ENCODE measurements at places on chromosomes 7 and 10.

- no peak for DNase-seq
These were observed 541.5 kb upstream of the C7orf33 start for GRCh38 chr7:148049068-148049467.

DNA sequence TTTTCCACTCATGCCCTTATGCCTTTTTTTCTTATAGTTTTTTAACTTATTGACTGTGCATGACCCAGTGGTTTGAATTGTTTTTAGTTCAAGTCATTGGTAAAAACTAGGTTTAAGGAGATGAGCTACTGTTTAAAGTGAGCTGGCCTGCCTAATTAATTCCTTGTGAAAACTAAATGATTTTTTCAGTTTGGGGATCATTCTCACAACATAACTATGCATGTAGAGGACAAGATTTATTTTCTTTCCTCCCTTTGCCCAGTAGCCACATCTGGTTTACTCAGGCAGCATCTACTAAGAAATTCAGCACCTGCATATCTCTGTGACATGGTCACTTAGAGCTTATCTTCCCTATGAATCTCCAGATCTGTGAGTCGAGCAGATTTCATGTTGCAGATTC lies 1.7 kb downstream of the ADO start:
- DNase-seq, result no peak

DNA sequence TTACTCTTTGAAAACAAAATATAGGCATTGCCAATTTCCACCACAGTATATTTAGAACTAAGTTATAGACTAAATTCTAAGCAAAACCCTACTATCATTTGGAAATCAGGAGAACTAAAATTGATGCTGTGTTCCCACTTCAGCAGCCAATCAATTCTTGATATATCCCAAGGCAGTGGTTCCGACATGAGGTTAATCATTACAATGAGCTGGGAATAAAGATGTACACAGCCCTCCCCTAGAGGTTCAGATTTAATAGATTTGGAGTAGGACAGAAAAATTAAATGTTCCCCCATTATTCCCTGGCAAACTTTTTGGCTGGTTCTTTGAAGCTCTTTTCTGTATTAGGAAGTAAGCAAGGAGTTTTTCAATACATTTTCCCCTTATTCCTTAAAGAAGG lies 15.1 kb downstream of the ZNF800 start:
- DNase-seq, result no peak

DNA sequence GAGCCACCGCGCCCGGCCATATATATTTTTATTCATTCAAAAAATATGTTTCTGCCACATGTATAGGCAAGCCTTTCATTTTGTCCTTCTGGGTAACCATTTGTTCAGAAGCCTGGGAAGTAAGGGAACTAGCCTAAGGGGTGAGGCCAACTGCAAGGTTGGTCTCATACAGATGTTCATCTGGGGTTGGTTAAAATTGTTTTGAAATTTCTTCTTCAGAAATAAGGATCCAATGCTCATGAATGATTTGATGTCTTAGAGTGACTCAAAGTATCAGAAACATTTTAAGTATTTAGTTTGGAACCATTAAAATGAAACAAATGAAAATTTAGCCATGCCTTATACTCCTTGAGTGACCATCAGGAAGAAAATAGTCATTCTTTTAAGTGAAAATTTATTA lies 397.2 kb downstream of the SUGCT start:
- DNase-seq, result no peak

DNA sequence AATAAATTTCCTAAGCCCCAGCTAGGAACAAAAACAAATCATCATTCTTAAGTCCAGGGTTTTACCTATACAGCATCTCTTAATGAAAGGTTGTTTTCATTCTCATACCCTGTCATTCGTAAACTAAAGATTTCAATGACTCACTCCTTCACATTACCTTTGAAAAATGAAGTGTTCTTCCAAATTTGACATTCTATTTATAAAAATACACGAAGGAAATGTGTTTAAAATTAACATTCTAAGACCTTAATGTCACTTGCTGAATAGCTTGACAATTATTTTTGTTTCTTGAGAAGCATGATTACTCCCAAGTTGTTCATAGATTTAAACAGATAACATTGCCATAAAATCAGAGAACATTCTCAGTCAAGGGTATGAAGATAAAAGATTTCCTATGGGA lies 1188.3 kb upstream of the SORCS1 start:
- no peak for DNase-seq

DNA sequence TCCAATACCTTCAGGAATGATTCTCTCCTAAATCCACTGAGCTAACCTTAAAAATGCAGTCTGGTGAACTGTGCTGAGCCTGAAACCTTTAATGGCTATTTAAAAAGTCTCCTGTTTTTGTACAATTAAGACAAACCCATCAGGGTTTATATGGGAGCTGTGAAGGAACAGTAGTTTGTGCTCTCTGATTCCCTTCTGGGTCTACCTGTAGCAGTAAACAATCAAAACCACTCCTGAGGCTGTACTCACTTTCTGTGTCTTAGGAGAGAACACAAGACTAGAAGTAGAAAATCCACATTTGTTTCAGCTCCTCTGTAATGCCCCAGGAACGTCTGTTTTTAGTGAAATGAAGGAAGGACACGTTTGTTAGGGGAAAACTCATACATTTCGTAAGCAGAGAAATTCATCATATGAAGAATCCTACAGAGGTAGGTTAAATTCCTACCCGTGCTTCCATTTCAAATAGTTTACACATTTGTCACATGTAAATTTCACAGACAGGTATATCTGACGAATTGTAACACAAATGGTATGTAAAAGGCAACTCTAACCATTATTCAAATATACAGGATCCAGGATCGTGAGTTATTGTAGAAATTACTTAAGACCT lies 2.6 kb downstream of the CUX1 start:
- no peak for DNase-seq

DNA sequence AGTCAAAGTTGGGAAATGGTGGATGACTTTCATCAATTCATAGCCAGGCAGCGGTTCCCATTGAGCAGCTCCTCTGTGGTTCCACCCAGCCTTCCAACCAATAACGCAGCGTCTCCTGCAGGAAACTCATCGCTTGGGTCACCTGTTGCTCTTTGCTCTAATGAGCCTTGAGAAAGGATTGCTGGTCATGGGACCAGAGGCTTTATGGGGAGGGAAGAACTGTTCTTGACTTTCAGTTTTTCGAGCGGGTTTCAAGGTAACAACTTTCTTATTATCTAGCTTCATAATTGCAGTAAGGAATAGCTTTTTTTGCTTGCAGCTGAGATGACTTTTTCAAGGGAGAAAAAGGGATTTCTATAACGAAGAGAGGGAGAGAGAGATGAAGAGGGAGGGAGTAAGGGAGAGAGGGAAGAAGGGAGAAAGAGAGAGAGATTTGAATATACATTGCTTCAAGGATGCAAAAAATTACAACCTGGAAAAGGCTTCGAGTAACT lies 405 bp upstream of the ENTPD1 start:
- no peak for DNase-seq

DNA sequence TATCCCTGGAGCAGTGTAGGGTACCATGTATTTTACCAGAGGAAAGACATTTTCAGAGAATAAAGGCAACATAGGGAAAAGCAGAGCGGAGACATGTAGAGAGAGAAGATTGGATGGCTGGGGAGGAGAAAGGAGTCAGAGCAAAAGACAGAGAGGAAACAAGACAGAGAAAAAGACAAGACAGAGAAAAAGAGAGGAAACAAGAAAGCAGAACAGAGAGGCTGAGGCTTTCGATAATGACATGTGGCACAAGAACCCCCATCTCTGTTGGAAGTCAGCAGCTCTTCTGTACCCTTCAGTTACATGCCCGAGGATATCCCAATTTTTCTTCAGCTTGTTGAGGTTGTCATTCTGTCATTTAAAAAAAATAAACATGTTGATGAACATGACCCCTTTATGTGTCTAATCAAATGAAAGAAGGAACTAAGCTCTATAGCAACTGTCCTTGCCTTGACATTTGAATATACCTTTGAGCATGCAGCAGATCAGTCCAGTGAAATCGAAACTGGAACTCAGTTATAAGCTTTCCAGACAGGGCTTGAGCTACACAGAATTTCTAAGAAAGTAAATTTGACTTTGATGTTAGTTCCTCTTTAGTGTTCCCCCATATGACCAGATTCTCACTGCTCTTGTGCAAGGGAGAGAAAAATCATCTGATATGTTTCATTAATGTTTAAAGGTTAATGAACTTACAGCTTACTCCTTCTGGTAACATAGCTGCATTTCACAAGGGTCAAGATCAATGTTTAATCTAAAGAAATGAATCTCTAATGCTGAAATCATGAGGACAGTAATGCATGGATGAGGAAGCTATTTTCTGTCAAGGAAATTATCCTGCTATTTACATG lies 75.1 kb upstream of the SP4 start:
- DNase-seq, result no peak

- no peak for DNase-seq
These were observed 866.4 kb downstream of the LRMDA start for GRCh38 chr10:76297780-76298281.

GRCh38 chr10:119500123-119500795 lies 42.3 kb downstream of the RGS10 start:
- DNase-seq, result no peak

DNA sequence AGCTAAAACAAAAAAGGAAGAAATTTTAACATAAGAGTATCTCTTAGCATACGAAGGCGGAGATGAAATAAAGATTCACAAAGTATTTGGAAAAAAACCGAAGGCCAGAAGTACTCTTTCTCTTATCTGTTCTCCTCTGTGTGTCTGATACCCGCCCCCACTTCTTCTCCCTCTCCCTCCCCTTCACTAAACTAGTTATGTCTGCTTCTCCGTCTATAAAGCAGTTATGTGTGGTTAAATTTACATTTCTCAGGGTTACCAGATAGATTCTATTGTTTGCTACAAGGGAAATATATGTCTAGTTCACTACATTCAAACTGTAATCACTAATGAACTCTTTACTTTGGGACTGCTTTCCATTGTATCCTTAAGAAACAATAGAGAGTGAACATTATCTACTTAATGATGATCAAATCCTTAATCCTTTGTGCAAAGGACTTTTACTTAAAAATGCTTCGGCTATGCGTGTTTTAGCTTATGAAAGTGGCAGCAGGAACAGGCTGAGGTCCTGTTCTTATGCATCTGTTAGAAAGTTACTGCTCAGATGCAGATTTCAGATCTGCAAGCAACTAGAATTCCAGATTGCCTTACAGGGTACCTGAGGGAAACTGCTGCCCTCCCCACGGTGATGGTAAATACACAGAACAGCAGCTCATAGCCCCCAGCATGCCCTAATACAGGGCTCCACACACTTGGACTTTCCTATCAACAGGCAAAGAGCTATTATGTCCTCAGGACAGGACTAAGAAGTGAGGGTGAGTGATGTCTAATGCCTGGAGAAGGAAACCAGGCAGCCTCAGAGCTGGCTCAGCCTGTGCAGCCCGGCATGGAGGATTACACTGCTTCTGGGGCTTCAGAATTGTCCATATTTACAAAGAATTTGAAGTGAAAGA lies 273.3 kb downstream of the FZD1 start:
- DNase-seq, result no peak

- no peak for DNase-seq
These were observed 39.1 kb downstream of the KCNH2 start for GRCh38 chr7:150939052-150939451.

DNA sequence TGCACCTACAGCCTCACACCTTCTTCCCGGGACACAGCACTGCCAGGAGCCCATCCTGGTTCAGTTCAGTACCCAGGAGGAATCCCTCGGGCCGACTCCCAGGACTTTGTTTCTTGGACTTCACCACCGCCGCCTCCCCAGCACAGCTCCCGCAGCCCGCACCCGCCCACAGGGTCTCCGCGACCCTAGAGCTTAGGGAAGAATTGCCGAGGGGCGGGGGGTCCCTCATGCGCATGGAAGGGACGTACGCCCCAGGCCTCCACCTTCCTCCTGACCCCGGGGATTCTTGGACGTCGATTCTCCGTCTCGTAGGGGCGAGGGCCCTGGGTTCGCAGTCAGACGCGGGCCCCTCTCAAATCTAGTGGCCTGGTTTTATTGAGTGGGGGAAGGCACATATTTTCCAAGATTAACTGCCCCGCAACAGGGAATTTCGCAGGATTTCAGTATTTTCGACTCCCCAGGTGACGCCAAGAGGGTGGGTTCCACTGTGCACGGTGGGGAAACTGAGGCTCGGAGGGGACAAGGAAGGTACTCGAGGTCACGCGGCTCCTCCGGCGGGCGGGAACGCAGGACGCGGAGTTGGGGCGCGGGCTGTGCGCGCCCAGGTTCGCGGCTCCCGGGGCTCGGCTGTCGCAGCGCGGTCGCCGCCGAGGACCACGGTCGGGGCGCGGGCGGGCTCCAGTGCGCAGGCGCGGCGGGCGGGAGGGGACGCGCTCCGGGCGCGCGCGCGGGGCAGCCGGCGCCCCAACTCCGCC lies at the start of gene ADCY1:
Gene ADCY1 (plus strand): TSS at position 708 of the 755 bp plus-strand sequence. CDS start 176 bp downstream, outside the sequence.
- no peak for DNase-seq

DNA sequence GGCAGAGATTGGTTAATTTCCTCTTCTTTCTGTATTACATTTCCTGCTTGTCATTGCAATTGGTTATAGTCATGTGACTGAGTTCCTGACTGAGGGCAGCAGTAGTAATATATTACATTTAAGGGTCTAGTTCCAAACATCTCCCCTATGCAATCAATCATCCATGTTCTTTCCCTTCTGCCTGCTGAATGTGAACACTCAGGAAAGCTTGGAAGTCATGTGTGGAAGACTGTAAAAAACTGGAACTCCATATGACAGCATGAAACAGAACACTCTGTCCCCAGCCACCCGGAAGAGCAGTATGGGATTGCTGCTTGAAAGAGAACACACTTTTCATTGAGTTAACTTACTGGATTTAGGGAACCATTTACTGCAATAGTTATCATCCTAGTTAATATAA lies 459.7 kb upstream of the SEMA3A start:
- no peak for DNase-seq

DNA sequence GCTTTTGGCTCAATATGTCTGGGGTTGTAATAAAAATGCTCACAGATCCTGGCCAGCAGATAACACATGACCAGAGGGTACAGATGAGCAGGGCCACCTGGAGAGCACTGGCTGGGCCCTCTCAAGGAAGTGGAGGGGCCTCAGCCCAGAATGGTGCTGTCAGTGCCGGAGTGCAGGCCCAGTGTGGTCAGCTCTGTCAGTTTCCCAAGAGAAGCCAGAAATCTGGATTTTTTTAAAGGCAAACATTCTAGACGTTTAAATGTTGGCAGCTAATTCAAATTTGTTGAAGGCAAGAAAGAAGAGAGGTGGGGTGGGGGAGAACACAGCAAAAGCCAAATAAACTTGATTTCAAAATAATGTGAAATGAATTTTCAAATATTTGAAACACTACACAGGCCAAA lies 2.0 kb downstream of the C10orf105 start:
- no peak for DNase-seq

GRCh38 chr10:33240931-33241330 lies 93.5 kb downstream of the NRP1 start:
- DNase-seq, result no peak

GRCh38 chr10:82874671-82875070 lies 999.7 kb downstream of the NRG3 start:
- no peak for DNase-seq

GRCh38 chr7:155521007-155521742 lies 25.2 kb downstream of the CNPY1 start:
- no peak for DNase-seq

- DNase-seq, result no peak
These were observed 738 bp downstream of the POM121 start for GRCh38 chr7:72925546-72926120.

GRCh38 chr7:22727714-22728035 lies 675 bp downstream of the IL6 start:
- no peak for DNase-seq

Data from activated T-helper 1 cell treated with anti-CD3 and anti-CD28 coated beads, Interleukin-12 subunit alpha, Interleukin-12 subunit beta, Interleukin-2, Interleukin-4 antibody, amounts not matched to agents 30 ng/mL and 10 ng/mL and 1 ng/mL, durations not matched to agents 14 hours and 24 hours and 36 hours (primary cell).